ENCODE measurements at places on chromosomes 2 and 18. TPM values are rescaled to one million over a fixed set of nuclear protein-coding genes. Genes with fewer than 3 reads are reported as not detected.

PCARE gene
- not detected for total RNA-seq

- DNase-seq, result no peak
Observed at GRCh38 chr18:62634979-62635630, 80.2 kb upstream of the PHLPP1 start.

DNA sequence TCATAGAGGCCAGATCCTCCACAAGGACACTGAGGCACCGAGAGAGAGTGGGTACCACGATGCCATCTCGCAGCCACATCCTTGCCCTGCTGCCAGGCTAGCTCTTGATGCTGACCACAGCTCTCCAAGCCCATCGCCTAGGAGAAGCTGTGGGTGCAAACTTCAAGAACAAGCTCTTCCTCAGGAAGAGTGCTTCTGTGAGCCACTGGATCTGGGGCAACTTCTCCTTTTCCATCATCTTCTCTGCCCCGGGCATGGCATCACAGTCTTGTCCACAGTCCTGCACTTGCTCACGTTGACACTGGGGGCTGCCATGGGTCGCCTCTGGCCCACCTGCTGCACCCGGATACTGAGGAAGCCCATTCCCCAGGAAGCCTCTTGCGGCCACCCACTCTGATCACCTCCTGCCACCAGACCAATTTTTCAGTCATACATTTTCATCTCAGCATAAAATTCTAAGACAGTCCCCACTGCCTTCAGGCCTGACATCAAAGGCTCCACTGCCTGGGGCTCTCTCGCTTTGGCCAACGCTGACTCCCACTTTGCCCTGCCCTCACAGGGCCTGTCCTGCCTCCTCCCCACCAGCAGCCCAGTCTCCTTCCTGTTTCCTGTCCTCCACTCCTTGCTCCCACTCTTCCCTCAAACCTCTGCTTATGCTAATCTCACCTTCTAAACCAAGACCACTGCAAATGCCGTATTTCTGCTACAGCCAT lies 243.9 kb downstream of the AFF3 start:
- peak; percentile 62 for DNase-seq

GRCh38 chr2:95006588-95006987 lies 18.9 kb upstream of the MAL start:
- DNase-seq, result no peak

DNA sequence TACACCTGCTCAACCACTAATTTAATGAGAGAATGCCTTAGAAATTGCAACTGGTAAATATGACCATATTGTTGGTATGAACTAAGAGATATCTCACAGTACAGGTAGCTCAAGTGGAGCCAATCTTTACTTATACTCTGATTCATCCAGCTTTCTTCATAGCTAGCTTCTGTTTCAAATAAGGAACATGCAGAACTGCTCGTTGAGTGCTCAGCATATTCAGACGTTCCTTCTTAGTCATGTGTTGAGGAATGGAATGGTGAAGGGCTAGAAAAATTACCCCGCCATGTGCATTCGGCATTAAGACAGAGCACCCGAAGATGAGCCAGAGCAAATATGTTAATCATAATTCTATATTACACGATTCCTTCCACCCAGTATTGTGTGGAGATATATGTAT lies 144.0 kb upstream of the VRK2 start:
- no peak for DNase-seq

C1QL2 gene
- total RNA-seq, result not detected

GRCh38 chr2:9690716-9691498 lies 60.1 kb upstream of the YWHAQ start:
- DNase-seq, result no peak

IL36RN gene
- total RNA-seq, result not detected

DNA sequence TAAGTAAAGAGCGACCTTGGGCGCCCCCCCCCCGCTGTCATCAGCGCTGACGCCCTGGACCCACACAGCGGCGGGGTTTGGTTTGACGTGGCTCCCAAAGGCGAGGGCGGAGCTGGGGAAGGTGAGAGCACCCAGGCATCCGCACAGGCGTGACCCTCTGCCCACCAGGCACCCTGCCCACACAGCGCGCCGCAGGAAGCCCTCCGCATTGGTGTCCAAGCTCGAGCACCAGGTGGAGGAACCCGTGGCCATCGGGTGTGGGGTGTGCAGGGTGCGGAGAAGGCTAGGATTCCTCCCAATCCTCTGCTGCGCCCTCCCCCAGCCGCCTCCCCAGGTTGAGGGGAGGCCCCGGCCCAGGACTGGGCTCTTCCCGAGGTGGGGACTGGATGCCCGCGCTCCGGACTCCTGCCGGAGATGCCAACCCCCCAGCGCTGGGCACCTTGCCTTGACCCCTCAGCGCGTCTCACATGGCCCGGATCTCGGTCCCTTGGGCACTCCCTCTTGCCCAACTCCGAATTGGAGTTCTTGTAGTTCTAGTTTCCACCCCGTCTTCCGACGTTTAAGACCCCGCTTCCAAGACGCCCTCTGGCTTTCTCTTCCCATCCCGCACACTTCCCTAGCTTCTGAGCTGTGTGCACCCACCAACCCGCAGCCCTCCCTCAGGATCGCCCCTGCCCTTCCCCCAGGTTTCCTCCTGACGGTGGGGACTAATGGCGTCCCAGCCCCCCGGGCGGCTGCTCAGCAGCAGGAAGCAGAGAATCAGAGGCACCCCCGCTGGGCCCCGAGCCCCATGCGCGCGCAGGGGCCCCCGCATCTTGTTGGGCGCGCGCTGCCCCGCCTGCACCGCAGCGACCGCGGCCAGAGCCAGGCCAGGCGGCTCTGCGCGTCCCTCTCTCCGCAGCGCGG lies 25.9 kb upstream of the RESP18 start:
- DNase-seq, result no peak

Data from esophagus muscularis mucosa (tissue), 4 donors.